Uterus (tissue), 4 donors: ENCODE measurements at places on chromosomes 5 and 9. TPM values are rescaled to one million over a fixed set of nuclear protein-coding genes. Genes with fewer than 3 reads are reported as not detected.
A peak's percentile ranks its signal among the peaks of the same experiment; 100 is the strongest.

DNA sequence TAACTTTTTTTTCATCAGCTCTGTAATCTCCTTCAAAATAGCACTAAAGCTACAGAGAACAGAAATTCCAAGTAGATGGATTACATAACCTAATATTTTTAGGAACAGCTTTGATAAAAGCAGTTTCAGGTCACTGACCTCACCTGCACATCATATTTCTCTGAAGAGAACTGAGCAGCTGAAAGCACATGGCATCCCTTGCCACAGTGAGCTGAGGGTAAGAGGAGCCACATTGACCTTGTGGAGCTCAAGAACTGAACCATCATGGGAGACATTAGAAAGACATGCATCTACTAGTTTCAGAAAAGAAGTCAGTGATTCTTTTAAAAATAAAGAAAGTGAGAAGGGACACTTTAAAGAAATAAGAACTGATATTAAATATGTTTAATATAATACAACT, 222.7 kb downstream of the CFAP90 start:
- DNase-seq = no peak

DNA sequence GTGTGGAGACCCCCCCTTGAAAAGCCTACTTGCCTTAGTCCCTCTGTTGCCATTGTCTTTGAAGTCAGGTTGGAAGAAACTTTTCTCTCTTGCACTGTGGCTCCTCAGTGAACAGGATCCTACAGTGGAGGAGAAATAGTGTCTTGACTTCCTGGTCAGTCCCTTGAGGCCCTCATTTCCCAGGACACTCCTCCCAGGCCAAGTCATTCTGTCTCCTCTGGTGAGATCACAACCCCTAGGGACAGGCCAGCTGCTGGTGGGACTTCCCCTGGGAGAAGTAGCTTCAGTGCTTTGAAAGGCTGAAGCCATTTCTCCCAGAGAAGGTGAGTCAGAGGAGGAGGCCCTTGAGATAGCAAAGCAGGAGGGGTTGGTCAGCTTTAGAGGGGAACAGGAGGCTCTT, 10.1 kb upstream of the GRIA1 start:
- no peak for DNase-seq

GRCh38 chr9:114169952-114170770, 14.8 kb downstream of the COL27A1 start:
- no peak for DNase-seq

DNA sequence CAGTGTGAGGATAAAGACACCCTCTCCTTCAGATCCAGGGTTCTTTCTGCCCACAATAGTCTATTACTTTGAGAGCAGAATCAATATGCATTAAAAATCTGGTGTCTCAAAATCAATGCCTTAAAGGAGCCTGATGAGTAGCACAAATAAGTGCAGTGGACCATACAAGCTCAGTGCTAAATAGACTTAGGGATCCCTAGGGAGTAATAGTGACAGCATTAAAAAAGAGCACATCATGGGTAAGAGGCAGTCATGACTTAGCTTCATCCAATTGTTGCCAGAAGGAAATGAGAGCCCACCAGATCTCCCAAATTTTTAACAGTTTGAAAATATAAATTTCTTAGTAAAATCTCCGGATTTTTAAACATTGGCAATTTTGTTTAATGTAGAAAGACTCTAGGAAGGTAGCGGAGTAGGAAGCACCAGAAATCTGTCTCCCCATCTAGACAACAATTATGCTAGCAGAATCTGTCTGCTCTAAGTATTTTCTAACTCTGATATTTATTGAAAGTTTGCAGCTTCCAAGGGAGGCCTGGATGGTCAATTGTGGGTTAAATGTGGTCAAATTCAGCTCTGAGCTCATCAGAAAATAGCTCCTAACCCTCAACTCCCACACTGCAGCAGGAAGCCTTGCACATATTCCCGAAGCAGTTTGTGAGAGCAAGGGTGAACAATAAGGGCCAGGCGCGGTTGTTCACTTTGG, 443.9 kb downstream of the TLE1 start:
- DNase-seq = no peak

GRCh38 chr9:134570151-134570621, 71.4 kb upstream of the COL5A1 start:
- DNase-seq = peak; percentile 8

DNA sequence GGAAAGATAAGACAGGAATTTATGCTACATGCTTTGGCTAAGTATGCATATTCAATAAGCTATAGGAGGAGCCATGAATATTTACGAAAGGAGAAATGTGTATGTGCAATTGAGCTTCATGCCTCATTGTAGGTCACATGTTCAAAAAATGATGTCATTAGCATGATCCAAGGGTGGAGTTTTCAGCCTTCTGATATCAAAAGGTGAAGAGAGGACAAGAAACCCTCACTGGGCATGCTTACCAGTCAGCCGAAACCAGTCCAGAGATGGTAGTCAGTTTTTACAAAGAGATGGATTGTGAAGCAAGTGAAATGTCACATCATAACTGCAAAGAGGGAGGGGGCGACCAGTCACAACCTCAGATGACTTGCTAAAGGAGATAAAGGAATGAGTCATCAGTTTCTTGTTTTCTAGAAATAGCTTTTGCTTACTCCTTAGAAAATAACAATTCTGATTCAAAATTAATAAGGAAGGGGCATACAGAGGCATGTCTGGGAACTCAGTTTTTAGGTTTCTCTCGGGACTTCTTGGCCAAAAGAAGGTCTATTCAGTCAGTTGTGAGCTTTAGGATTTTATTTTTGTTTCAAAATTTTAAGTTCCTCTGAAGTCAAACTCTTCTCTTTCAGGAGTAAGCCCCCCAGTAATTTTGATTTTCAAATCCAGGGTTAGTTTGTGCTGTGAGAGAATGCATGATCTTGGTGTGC, 1067.8 kb upstream of the EDIL3 start:
- no peak for DNase-seq

- DNase-seq = no peak
These were observed 170.0 kb downstream of the CCDC171 start for GRCh38 chr9:15722888-15723287.

- no peak for DNase-seq
These were observed 76.8 kb upstream of the NIPAL4 start for GRCh38 chr5:157382996-157383800.

DNA sequence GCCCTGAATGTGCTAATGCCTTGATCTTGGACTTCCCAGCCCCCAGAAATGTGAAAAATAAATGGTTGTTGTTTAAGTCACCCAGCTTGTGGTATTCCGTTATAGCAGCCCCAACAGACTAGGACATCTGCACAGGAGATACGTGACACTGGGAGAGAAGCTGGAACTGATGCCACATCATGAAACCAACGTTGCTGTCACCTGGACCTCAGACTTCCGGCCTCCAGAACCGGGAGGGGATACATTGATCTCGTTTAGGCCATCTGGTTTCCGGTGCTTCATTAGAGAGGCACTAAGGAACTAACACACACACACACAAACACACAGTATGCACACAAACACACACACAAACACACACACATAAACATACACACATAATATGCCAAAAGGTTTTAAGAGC, 75.0 kb upstream of the ICE1 start:
- DNase-seq = no peak

- DNase-seq = no peak
These were observed 1032.7 kb downstream of the NR2F1-AS1 start for GRCh38 chr5:92548346-92548745.

GRCh38 chr5:96065685-96066385, 104.2 kb upstream of the ELL2 start:
- no peak for DNase-seq

DNA sequence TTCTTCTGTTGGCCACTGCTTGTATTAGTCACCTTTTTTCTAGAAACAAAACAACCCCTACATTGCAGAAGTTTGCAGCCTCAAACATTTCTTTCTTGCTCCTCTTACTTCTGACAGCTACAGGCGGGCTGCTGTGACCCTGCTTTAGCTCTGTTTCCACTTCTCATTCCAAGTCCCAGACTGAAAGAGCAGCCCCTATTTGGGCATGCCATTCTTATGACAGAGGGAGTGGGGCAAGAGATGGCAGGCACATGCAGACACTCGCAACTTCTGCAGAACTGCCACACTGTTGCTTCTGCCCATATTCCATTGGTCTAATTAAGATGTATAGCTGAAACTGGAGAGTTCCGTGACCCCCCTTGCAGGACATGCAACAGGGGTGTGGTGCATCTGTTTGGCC, 19.6 kb upstream of the RPS23 start:
- DNase-seq = no peak

- no peak for DNase-seq
These were observed 8.8 kb downstream of the MAPK9 start for GRCh38 chr5:180283026-180283615.

DNA sequence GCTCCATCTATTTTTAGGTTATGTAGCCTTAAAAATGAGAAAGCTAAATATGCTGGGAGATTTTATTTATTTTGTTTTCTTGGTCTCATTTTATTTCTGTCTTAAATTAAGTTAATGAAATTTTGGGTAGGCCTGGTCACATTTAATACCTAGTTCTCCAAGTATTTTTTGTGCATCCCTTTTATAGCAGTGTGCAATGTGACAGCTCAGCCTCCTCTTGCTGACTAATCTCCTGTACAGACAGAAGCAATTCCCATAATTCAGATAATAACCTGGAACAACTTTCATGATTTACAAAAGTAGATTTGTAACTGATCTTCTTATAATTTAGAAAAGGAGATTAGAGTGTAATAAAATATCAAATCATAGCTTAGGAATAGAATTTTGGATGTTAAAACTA, 403.9 kb downstream of the ADGRV1 start:
- no peak for DNase-seq

DNA sequence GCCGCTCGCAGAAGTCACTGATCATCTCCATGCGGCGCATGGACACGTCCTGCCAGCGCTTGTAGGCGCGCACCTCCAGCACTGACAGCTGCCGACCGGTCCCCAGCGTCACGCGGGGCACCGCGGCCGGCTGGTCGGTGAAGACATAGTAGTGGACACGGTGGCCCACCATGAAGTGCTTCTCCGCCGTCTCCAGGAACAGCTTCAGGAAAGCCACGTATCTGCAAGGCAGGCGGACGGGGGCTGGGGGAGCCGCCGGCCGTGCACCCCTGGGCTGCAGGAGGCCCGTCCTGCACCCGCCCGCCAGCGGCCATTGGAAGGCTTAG, 18.9 kb downstream of the ABO start:
- DNase-seq = no peak

GRCh38 chr5:132754947-132755346, 7.7 kb downstream of the CCNI2 start:
- DNase-seq = no peak

- DNase-seq = no peak
These were observed 546.5 kb downstream of the ZNF608 start for GRCh38 chr5:124199893-124200292.

- no peak for DNase-seq
These were observed 22.4 kb downstream of the MAP1B start for GRCh38 chr5:72129725-72130124.

DNA sequence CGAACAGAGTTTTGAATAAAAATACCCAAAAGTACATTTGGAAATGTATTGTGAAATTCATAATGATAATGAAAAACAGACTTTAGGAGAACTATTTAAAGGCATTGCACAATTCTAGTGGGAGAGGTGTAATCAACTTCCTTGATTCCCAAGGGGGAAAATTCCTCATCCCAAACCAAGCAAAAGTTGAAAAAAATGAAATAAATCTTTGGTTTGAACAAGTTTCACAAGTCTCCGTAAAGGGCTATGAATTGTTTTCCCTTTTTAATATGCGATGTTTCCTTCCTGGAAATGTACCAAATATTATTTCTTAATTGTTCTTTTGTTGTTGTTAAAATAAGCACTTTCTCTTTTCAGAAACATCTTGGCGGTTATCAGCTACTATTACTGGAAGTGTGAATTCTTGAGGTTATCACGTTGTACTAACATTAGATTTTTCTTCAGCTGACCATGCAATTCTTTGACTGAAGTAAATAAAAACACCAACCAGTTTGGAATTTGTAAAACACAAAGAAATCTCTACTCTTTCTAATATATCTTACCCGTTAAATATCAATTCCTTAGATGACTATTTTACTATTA, 59.3 kb downstream of the SVEP1 start:
- DNase-seq = no peak

DNA sequence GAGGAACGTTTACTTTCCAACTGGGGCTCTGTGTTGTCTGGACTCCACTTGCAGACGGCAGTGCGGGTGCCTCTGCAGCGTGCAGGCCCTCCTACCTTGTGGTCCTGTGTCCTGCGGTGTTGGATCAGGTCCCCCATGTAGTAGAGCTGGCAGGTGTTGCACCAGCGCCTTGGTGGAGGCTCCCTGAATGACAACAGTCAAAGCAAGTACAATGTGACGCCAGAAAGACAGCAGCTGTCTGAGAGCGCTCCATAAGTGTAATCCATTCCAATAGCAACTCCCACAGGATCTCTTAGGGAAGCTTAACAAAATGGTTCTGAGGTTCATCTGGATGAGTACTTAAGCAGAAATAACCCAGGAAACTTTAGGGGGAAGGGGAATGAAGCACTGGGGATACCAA, 9.9 kb downstream of the BBLN start:
- no peak for DNase-seq

DNA sequence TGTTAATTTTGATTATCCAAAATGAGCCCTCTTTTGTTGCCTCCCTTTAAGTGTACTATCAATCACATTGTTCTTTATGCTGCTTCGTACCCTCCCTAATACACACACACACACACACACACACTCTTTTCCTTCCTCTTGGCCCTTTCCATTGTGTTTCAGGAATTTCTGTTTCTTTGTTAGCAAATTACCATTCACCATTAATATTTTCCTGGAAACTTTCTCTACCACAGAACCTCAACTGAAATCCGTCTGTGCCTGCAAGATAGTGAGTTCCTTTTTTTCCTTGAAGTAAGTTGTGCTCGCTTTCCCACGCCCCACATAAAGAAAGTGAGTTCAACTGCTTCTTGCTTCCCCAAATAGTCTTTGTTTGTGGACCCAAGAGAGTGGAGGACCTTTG, 61.8 kb downstream of the SMIM15 start:
- no peak for DNase-seq

NR2F1-AS1 gene
- total RNA-seq = 4.4 TPM

TMC1 gene
- total RNA-seq = not detected

PTPRD gene
- total RNA-seq = 49.0 TPM

LAMC3 gene
- 2.6 TPM for total RNA-seq

DMGDH gene
- total RNA-seq = not detected

ZNF354C gene
- 14.8 TPM for total RNA-seq

LHFPL2 gene
- 29.6 TPM for total RNA-seq

TAF11L10 gene
- not detected for total RNA-seq

RMRP gene
- total RNA-seq = 14,265 TPM
